Stomach (tissue), 19 donors: ENCODE measurements at places on chromosomes 16 and 17. TPM values are rescaled to one million over a fixed set of nuclear protein-coding genes. Genes with fewer than 3 reads are reported as not detected.

The SCIMP gene
- total RNA-seq = not detected

The GFAP gene
- not detected for total RNA-seq

DNA sequence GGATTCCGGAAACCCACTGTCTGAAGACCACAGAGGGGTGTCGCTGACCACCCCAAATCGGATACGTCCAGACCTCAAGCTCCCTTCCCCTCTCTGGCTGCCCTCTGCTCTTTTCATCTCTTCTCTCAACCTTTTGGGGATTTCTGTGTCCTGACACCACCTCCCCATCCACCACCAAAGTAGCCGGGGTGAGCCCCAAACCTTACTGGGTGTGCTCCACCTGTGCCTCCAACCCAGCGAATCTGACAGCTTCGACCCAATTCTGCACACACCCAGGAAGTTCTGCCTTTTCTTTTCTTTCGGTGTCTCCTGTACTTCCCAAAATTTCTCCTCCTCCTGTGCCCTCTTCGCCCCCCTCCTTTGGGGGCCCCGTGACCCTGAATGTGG, 534 bp downstream of the KCTD11 start:
- DNase-seq = no peak

DNA sequence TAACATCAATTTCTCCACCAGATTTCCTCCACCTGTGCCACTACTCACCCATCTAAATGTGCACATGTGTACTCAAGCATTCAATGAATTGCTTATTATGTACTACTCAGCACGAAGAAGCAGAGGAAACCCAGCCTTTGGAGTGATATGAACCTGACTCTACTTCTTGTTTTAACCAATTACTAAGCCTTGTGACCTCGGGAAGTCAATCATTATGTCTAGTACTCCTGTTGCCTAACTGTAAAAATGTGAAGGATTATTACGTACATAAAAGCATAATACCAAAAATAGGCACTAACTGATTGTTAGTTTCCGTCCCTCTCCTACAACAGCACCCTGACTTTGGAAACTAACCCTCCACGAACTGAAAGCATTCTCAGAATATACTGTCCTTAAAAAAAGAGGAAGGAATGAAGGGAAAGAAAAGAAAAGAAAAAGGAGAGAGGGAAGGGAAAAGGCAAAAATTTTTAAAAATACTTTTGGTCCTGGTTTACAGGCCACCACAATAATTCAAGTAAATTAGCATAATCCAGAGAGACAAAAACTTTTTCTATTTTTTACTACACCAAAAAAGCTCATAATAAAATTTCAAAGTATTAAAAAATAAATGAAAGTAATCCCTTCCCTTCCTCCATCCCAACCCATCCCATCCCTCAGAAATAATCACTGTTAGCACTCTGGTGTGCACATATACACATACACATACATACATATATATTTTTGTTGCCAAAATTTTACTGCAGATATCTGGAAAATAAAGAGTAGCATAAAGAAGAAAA, 53.6 kb downstream of the KANSL1 start:
- DNase-seq = no peak

The ZNF385C gene
- not detected for total RNA-seq

The SHBG gene
- total RNA-seq = not detected

- DNase-seq = no peak
These were observed 126.9 kb downstream of the BRIP1 start for GRCh38 chr17:61736438-61736837.

The TMIGD1 gene
- total RNA-seq = not detected

GRCh38 chr17:45256114-45256966, 5.6 kb downstream of the SPATA32 start:
- DNase-seq = no peak

- DNase-seq = peak; percentile 83
These were observed 21.1 kb downstream of the NPTX1 start for GRCh38 chr17:80455336-80455710.

DNA sequence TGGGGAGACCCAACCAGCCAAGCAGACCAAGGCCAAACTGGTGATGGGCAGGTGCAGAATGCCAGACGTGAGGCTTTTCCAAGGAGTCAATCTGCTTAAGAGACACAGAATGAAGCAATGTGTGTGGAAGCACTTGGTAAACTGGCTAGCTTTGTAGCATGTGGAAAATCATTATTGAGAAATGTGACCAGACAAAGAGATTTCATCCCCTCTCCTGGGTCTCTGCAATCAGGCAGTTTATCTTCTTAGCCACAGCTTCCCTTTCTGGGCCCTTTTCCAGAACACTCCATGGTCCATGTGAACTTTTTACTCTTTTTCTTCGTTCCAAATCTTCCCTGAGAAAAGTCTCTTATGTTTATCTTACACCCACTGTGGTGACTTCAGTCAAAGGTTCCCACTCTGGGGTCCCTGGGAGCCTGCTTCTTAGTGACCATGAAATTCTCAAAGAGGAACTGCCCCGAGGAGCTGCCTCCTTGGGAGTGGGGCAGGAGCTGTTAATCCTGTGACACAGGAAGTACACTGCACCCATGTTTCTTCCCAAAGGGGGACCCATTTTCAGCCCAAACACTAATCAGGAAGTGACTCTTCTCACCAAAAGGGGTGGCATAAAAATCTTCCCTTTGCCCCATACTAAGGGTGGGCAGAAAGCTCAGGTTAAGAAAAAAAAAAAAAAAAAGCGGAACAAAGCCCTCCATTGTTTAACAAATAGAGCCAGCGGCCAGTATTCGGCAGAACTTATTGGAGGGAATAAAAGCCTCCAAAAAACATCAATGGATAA, 346.2 kb upstream of the ASIC2 start:
- DNase-seq = no peak

DNA sequence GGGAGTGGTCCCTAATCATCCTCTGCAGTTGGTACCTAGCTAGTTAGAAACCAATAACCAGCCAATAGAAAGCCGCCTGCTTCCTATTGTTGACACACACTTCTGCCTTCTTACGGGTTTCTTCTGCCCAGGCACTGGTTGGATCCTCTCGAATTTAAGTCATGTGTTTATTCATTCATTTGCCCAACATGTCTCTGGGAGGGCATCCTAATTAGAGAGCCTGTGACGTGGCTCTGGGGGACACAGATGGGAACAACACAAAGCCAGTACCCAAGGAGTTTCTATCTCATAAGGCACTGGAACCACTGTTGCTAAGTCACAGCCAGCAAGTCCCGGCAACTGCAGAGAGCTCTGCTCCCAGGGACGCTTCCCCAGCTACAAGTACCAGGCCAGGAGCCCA, 300.7 kb upstream of the TNRC6C start:
- no peak for DNase-seq

The ABAT gene
- total RNA-seq = 10.1 TPM

GRCh38 chr16:49466881-49467280, 93.3 kb downstream of the C16orf78 start:
- DNase-seq = no peak

GRCh38 chr17:55224746-55225145, 40.0 kb upstream of the HLF start:
- DNase-seq = no peak

DNA sequence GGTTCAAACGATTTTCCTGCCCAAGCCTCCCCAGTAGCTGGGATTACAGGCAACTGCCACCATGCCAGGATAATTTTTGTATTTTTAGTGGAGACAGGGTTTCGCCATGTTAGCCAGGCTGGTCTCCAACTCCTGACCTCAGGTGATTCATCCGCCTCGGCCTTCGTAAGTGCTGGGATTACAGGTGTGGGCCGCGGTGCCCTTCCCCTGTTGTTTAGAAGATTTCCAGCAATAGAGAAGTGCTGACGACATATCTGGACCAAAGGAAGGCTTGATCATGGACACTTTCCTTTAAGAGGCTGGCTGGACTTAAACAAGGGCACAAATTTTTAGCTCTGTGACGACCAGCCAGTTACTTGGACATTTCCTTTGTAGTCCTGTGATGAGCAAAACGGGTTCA, 1.3 kb upstream of the MT1M start:
- no peak for DNase-seq

GRCh38 chr17:59620518-59621259, 994 bp downstream of the CLTC start:
- DNase-seq = peak; percentile 49

GRCh38 chr17:39069114-39069756, 82.2 kb downstream of the PLXDC1 start:
- peak; percentile 71 for DNase-seq

- no peak for DNase-seq
These were observed 45.4 kb upstream of the CCL1 start for GRCh38 chr17:34408439-34408838.

DNA sequence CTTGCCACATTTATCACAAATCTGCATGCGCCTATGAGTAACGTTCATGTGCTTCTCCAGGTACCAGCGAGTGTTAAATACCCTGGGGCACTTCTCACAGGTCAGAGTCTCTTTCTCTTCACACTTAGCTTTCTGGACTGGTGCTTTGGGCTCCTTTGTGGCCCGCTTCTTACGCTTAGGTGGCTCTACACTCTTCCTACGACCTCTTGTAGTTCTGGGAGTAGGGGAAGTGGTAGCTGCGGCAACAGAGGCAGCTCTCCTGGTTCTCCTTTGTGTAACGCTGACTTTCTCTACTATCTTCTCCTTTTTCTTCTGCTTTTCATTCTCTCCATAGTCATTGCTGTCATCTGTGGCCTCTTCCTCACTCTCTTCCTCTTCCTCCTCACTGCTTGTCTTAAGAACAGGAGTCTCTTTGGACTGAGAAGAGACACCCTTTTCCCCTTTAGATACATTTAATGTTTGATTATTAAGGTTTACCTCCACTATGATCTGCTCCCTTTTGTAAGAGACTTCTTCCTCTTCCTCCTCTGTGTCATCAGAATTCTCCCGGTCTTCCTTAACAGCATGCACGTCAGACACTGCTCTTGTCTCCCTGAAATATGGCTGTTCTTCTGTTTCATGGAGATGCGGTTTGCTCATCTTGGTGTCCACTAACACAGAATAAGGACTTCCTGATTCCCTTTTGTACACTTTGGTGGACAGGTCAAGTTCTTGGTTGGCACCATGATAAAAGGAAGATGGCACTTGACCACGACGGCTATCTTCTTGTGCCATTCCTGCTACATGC, 45.0 kb downstream of the ZNF652 start:
- DNase-seq = no peak

- DNase-seq = no peak
These were observed 85.6 kb downstream of the ZFHX3 start for GRCh38 chr16:72962347-72962746.

- DNase-seq = no peak
These were observed 11.3 kb downstream of the TIMM22 start for GRCh38 chr17:1008008-1008761.

The SLC43A2 gene
- total RNA-seq = 13.0 TPM

GRCh38 chr17:55572599-55572998, 61.3 kb upstream of the SMIM36 start:
- no peak for DNase-seq

The SMIM5 gene
- 3.6 TPM for total RNA-seq

- DNase-seq = no peak
These were observed 616 bp downstream of the ACTG1 start for GRCh38 chr17:81511804-81512561.

DNA sequence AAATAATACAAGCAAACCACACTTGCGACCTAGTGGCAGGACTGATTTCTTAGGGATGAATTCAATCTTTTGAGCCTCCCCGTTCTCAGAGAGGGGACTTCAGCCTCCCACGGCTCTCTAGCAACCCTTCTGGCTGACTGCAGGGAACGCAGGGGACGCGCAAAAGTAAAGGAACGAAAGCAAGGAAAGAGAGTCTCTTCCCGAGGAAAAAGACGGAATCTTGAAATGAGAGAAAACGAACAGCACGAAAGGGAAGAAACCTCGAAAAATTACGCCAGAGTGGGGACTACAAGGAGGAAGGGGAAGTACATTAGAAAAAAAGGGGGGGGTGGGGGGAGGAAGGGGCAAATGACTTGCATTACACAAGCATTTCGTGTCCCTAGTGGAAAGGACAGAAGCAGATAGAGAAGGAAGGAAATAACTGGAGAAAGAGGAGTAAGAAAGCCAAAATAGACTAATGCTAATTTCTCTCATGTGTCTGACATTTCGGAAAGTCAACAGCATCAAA, 1.2 kb downstream of the GRB2 start:
- peak; percentile 65 for DNase-seq

The PHKG2 gene
- 18.2 TPM for total RNA-seq

The FOXF1 gene
- total RNA-seq = 37.3 TPM

GRCh38 chr16:85014311-85014710, 3.0 kb upstream of the ZDHHC7 start:
- DNase-seq = peak; percentile 69

The TBC1D3G gene
- total RNA-seq = not detected

DNA sequence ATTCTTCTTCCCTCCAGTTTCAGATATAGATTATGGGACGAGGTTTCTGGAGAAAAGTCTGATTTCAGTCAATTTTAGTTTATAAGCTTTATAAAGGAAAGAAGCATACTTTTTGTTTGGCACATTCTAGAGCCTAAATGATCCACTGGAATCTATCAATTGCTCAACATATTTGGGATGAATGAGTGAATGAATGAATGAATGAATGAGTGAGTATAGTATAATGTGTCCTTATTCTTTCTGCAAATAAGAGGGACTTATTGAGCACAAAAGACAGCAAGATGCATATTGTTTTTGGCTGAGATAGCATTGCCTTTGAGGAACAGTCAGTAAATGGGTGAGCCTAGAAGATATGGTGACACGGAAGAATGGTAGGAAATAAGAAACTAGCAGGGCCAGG, 245.4 kb downstream of the SHISA9 start:
- DNase-seq = no peak
